ENCODE measurements at places on chromosomes 11 and 22.
A peak's percentile ranks its signal among the peaks of the same experiment; 100 is the strongest.

GRCh38 chr11:128469220-128469619 is 118.1 kb downstream of the ETS1 start:
- no peak for DNase-seq

GRCh38 chr11:107567739-107568335 is 2.3 kb upstream of the ALKBH8 start:
- no peak for DNase-seq

- DNase-seq: no peak
These were observed 93.2 kb downstream of the LRRC32 start for GRCh38 chr11:76577226-76577920.

DNA sequence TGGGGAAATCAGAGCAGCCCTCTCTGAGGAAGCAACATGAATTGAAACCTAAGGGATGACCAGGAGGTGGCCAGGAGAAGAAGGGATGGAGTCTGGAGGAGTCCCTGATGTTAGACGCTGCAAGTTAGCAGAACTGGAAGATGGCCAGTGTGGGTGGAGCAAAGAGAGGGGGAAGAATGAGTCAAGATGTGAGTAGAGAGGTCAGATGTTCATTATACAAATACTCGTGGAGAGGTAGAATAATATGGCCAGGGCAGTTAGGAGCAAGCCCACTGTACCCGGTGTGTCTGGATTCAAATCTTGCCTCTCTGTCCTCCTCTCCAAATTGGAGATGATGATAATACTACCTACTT is 242.0 kb downstream of the TENM4 start:
- DNase-seq: no peak

DNA sequence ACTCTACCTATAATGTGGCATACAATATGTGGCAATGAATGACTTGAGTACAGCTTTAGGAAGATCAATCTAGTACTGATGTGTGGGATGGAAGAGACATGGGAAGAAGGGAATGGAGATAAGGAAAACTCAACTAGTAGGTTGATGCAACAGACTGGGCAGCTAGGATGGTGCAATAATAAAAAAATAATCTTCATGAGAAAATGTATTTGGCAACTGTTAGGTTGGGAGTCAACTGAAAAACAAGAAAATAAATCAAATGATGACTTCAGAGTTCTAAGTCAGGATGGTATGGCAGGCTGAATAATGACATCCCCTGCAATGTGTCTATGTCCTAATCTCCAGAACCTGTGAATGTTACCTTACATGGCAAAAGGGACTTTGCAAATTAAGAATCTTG is 236.8 kb upstream of the PITPNB start:
- no peak for DNase-seq

DNA sequence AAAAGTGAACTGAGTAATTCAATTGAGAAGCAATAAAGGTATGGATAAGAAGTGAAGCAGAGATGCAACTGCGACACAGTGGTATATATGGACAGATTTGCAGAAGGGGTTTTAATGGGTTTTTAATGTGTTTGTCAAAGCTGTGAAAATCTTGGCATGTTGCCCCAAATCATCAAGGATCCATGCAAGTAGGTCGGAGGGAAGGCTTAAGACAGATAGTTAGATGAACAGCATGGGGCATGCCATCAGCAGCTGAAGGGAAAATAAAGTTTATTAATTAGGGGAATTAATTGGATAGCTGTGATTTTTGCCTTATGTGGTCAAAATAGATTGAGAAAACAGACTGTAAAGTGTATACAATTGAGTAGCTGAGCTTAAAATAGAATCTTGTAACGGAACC is 840.1 kb downstream of the JRKL start:
- no peak for DNase-seq

- no peak for DNase-seq
These were observed 31.8 kb downstream of the FEZ1 start for GRCh38 chr11:125464270-125464662.

DNA sequence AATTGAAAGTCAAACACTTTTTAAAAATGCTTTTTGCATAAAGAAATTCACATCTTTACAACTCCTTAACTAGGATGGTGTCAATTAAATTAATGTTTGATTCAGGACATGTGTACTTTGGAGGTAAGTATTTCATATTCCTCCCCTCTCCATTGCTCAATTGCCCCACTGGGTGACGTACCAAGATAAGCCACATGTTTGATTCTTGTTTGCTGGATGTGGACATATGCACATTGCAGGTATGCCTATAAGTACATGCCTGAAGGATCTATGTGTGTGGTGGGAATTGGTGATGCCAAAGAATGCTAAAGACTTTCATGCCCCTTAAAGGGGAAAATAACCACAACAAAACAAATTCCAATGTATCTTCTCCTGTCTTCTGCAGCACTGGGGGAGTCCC is 5.8 kb downstream of the CD44 start:
- DNase-seq: no peak

DNA sequence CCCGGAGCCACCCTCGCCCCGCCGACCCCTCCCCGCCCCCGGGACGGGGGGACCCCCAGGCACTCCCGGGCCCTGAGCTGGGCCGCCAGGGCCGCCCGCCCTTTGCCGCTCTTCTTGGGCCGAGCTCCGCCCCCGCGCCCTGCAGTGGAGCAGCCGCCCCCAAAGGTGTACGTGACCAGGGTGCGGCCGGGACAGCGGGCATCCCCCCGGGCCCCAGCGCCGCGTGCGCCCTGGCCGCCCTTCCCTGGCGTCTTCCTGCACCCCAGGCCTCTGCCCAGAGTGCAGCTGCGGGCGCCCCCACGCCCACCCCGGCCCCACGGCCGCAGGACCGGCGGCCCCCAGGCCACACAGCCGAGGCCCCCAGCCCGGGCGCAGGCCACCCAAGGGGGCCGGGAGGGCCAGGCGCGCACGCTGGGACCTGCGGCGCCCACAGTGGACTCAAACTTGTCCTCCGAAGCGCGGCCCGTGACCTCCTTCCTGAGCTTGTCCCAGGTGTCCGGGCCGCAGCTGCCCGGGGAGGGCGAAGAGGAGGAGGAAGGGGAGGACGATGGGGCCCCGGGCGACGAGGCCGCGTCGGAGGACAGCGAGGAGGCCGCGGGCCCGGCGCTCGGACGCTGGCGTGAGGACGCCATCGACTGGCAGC is 7.4 kb downstream of the B4GALNT4 start:
- DNase-seq: no peak

GRCh38 chr11:122173587-122173986 is 57.6 kb upstream of the BLID start:
- DNase-seq: no peak

DNA sequence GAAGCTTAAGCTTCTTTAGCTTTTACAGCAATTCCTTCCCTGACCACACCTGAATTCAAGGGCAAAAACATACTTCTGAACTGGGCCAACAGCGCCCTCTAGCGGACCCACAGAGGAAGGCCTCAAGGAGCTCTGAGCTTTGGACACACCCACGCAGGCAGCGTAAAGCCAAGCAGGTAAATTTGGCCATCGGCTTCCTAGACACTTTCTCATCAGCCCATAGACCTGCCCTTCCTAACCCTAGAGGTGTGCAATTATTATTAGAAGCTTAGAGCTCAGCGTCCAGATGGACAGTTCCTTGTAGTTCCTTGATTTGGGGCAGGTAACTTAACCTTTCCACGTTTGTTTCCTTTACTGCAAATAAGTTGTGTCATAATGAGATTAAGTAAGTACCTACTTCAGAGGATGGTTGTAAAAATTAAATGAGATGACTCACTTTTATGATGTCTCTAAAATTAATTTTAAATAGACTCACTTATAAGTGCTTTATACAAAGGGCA is 25.7 kb upstream of the HMGXB4 start:
- DNase-seq: peak; percentile 68

- no peak for DNase-seq
These were observed 50.3 kb downstream of the TEAD1 start for GRCh38 chr11:12724301-12725054.

DNA sequence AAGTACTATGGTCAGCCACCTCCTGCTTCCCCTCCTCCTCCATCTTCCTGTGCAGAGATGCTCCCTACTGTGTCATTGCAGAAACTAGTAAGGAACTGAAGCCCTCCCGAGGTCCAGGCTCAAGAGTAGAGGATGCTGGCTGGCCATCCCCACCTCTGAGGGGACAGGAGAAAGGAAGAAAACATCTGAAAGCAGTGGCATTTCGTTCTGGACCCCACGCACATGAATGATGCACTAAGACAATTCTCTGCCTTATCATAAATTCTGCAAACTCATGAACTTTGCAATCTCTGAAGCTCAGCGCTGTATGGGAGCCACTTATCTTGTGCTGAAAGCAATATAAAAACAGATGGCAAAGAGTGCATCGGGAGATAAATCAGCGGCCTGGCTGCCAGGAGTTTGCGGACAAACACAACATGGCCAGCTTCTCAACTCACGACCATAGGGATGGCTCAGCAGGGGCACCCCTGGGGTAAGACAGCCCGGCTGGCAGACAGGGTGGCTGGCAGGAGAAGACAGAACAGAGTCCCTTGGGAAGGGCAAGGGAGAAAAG is 306.4 kb downstream of the NXPE2 start:
- no peak for DNase-seq

DNA sequence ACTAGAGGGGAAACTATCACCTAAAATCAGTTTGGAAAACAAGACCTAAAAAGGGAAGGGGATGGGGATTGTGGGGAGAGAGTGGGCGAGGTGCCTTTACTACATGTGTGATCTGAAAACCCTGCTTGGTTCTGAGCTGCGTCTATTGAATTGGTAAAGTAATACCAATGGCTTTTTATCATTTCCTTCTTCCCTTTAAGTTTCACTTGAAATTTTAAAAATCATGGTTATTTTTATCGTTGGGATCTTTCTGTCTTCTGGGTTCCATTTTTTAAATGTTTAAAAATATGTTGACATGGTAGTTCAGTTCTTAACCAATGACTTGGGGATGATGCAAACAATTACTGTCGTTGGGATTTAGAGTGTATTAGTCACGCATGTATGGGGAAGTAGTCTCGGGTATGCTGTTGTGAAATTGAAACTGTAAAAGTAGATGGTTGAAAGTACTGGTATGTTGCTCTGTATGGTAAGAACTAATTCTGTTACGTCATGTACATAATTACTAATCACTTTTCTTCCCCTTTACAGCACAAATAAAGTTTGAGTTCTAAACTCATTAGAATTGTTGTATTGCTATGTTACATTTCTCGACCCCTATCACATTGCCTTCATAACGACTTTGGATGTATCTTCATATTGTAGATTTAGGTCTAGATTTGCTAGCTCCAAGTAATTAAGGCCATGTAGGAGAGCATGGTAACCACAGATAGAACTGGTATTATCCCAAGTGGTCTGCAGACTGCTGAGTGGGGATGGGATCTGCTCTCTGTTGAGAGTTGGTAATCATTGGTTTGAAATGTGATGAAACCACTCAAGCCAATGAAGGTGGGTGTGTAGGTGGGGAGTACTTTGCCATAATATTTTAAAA is 3.6 kb downstream of the NEAT1 start:
- DNase-seq: no peak

GRCh38 chr11:57638811-57639320 is 10.8 kb downstream of the YPEL4 start:
- DNase-seq: no peak

- DNase-seq: no peak
These were observed 1.3 kb upstream of the SBF2 start for GRCh38 chr11:10295064-10295901.

GRCh38 chr11:32704775-32705174 is 89.7 kb downstream of the CCDC73 start:
- DNase-seq: no peak

DNA sequence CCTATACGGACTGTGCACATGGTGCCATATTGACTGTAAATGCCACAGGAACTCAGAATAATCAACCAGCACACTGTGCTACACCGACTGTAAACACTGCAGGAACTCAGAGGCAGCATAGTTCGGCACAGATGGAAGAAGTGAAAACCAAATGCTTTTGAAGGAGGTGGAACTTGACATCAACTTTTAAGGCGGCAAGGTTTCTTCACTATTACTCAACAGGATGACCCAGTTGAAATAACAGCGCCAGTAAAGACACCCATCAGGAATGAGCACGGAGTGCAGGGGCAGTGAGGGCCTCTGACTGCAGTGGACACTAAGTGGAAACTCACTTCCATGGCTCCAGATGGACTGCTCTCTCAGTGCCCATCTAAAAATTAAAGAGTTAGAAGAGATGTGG is 15.7 kb downstream of the TESMIN start:
- no peak for DNase-seq

DNA sequence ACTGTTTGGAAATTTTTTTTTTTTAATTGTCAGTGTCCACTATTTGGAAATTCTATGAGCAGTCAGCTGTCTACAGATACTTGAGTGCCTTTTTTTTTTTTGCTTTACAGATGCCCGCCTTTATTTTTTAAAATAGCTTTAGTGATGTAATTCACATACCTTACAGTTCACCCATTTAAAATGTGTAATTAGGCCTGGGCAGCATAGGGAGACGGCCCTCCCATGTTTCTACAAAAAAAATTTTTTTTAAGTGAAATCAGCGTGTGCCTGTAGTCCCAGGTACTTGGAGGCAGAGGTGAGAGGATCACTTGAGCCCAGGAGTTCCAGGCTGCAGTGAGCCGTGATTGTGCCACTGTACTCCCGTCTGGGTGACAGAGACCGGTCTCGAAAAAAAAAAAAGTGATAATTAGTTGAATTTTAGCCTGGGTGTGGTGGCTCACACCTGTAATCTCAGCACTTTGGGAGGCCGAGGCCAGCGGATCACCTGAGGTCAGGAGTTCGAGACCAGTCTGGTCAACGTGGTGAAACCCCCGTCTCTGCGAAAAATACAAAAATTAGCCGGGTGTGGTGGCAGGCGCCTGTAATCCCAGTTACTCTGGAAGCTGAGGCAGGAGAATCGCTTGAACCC is 1.5 kb downstream of the ZNF143 start:
- no peak for DNase-seq

DNA sequence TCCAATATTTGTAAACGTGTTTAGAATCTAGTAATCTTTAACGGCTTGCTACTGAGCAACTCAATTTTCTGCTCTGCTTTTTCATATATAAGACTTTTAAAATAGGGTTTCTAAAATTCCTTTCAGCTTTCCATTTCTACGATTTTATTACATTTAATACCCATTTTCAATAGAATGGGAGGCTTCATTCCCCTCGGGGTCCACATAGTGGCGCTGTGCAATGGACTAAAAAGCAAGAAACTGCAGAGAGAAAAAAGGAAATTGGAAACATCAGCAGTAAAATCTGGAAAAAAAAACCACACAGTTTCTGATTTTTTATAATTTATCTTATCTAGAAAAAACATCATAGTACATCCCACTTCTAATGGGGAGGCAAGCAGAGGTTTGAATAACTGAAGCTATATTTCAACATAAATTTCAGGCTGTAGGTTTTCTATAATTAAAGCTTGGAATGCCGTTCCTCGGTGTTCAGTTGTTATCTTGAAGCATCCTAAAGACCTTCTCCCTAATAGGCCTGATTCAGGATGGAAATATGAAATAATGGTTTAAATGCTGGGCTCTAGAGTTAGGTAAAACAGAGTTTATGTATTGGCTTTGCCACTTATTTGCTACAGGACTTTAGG is 18.7 kb upstream of the JHY start:
- no peak for DNase-seq

DNA sequence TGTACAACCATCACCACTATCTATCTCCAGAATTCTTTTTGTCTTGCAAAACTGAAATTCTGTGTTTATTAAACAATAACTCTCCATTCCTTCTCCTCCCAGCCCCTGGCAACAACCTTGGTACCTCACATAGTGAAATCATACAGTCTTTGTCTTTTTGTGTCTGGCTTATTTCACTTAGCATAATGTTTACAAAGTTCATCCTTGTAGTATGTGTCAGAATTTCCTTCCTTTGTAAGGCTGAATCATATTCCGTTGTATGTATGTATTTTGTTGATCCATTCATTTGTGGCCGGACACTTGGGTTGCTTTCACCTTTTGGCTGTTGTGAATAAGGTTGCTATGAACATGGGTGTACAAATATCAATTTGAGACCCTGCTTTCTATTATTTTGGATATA is 243.7 kb upstream of the TBCEL start:
- no peak for DNase-seq

Data from stimulated activated CD4-positive, alpha-beta T cell treated with anti-CD3 and anti-CD28 coated beads, Interleukin-2, amount 100 ng/mL, for 48 hours (primary cell).